ENCODE measurements at places on chromosomes 16 and 17. TPM values are rescaled to one million over a fixed set of nuclear protein-coding genes. Genes with fewer than 3 reads are reported as not detected.

The KRTAP2-2 gene
- not detected for total RNA-seq

The HSPB9 gene
- total RNA-seq: not detected

The KRT13 gene
- not detected for total RNA-seq

The SEPTIN1 gene
- 2.7 TPM for total RNA-seq

The TSPAN10 gene
- 3.5 TPM for total RNA-seq

The FKBP10 gene
- 43.3 TPM for total RNA-seq

The TMEM220 gene
- 13.4 TPM for total RNA-seq

The ZNF830 gene
- 11.4 TPM for total RNA-seq

The TMEM92 gene
- 0.33 TPM for total RNA-seq

The LRRC37A gene
- total RNA-seq: 4.3 TPM

The EZH1 gene
- total RNA-seq: 70.1 TPM

The SLC6A2 gene
- 0.64 TPM for total RNA-seq

The CPNE7 gene
- total RNA-seq: 1.2 TPM

The TP53TG3D gene
- 1.5 TPM for total RNA-seq

The KRTAP3-2 gene
- total RNA-seq: not detected

The FOXN1 gene
- not detected for total RNA-seq

The MT1F gene
- total RNA-seq: 9.1 TPM

The ODAD4 gene
- total RNA-seq: 3.2 TPM

The COG1 gene
- total RNA-seq: 36.1 TPM

The PRSS36 gene
- 8.3 TPM for total RNA-seq

The FAM171A2 gene
- total RNA-seq: 2.9 TPM

The KRTAP1-1 gene
- not detected for total RNA-seq

The C17orf50 gene
- total RNA-seq: not detected

The TRAP1 gene
- 69.5 TPM for total RNA-seq

The NRN1L gene
- total RNA-seq: 1.3 TPM

The TMEM114 gene
- total RNA-seq: not detected

The RMI2 gene
- 1.6 TPM for total RNA-seq

The SSTR5 gene
- total RNA-seq: not detected

The CDH5 gene
- 45.1 TPM for total RNA-seq

The CORO6 gene
- 16.8 TPM for total RNA-seq

The FAM20A gene
- 28.8 TPM for total RNA-seq

The GP2 gene
- 1.9 TPM for total RNA-seq

The VTN gene
- total RNA-seq: 0.32 TPM

The TOP2A gene
- 2.0 TPM for total RNA-seq

The KLHL10 gene
- 0.80 TPM for total RNA-seq

The IL17C gene
- not detected for total RNA-seq

The KRTAP4-6 gene
- not detected for total RNA-seq

The SPATA22 gene
- total RNA-seq: 0.80 TPM

The ACAP1 gene
- total RNA-seq: 5.2 TPM

The WFIKKN1 gene
- total RNA-seq: not detected

The UMOD gene
- not detected for total RNA-seq

The DPEP3 gene
- total RNA-seq: not detected

The TNFRSF13B gene
- total RNA-seq: 2.9 TPM

The CRAMP1 gene
- 9.6 TPM for total RNA-seq

The MLKL gene
- 22.6 TPM for total RNA-seq

The RNF135 gene
- total RNA-seq: 33.1 TPM

The SBK1 gene
- total RNA-seq: 1.3 TPM
